ENCODE measurements at places on chromosomes 4 and X.

- no peak for DNase-seq
These were observed 64.4 kb downstream of the SEPSECS start for GRCh38 chr4:25095837-25096236.

- DNase-seq: no peak
These were observed 1.2 kb downstream of the RASL11B start for GRCh38 chr4:52863324-52863723.

- DNase-seq: no peak
These were observed 36.1 kb downstream of the FRMPD4 start for GRCh38 chrX:12174358-12174757.

DNA sequence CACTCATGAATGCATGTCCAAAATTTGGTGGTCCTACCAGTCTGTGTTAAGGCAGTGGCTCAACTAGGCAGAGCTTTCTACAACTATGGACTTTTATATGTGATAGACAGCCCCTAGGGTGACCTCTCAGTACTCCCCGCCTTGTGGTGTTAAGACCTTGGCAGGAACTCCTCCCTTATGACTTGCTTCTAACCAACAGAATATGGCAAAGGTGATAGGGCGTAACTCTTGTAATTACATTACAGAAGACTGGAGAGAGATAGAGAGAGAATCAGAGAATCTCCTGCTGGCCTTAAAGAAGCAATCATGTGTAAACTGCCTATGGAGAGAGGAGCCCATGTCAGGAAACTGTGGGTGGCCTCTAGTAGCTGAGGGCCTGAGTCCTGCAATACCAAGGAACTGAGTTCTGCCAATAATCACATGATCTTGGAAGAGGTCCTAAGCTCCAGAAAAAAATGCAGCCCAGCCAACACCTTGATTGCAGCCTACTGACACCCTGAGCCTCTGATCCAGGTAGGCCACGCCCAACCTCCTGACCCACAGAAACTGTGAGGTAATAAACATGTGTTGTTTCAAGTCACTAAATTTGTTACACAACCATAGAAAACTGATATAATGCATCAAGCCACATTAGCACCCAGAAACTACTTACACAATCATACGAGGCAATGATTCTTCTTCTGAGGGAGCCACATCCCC lies 68.9 kb downstream of the INPP4B start:
- no peak for DNase-seq

DNA sequence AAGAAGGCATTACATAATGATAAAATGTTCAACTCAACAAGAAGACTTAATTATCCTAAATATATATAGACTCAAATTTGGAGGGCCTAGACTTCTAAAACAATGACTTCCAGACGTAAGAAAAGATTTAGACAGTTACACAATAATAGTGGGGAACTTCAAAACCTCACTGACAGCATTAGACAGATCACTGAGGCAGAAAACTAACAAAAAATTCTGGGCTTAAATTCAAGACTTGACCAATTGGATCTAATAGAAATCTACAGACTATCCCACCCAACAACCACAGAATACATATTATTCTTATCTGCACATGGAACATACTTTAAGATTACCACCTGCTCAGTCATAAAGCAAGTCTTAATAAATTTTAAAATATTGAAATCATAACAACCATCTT lies 93.3 kb upstream of the ARSJ start:
- DNase-seq: no peak
